ENCODE measurements at places on chromosomes 5 and 9.

GRCh38 chr5:54234304-54234933, 76.0 kb downstream of the ARL15 start:
- DNase-seq = no peak

DNA sequence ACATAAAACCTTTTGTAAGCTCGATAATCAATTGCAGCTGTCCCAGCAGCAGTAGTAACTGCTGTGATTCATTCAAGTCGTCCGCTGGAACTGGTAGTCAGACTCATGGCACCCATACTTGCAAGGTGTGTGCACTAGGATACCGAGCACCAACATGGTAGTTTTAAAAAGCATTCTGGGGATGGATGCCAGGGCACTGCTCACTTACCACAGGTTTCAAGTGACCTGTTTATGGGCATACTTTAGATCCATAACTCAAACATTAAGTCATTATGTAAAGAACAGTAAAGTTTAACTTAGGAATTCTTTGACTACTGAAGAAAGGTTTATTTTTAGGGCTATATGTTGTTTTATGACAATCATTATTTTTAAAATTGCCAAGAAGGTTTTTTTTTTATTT, 2277.6 kb downstream of the MAT2B start:
- no peak for DNase-seq

- no peak for DNase-seq
These were observed 286.9 kb downstream of the GADD45G start for GRCh38 chr9:89891591-89892304.

DNA sequence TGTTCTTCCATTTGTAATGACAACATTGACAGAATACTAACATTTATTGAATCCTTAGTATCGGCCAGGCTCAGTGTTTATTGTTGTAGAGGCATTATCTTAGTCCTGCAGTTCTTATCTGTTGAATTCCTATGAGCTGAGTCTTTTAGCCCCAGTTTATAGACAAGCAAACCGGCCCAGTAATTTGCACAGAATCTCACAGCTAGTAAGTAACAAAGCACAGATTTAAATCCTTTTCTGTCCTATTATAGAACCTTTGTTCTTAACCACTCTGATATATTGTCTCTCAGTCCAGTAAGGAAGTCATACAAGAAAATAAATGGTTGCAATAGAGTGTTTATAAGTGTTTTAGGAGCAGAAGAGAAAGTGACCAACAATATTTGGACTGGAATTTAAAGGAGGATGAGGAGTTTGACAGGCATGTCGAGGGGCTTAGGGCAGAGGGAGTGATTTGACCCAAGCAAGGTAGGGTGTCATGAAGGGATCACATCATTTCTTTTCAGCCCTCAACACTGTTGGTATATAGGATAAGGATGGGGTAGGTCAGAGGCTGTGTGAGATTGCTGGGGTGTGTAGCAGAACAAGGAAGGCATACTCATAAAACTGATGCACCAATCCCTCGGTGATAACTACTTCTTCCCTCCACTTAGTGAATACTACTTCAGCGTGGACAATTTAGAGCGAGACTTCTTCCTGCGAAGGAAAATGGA, 39.5 kb downstream of the LARP1 start:
- DNase-seq = no peak

GRCh38 chr5:43020399-43020746, 19.7 kb downstream of the ANXA2R start:
- DNase-seq = no peak

- no peak for DNase-seq
These were observed 11.8 kb downstream of the FXN start for GRCh38 chr9:69047371-69047770.

DNA sequence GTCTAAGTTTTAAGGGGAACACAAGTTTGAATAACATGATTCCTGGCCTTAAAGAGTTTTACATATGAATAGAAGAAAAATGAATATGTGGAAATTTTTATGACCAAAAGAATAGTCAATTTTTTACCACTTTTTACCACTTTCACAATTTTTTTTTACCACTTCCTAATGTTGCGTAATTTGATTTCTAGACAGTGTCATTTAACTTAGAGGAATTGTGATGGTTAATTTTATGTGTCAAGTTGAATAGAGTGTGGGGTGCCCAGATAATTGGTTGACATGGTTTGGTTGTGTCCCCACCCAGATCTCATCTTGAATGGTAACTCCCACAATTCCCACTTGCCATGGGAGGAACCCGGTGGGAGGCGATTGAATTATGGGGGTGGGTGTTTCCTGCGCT, 416.6 kb downstream of the KIF4B start:
- no peak for DNase-seq

DNA sequence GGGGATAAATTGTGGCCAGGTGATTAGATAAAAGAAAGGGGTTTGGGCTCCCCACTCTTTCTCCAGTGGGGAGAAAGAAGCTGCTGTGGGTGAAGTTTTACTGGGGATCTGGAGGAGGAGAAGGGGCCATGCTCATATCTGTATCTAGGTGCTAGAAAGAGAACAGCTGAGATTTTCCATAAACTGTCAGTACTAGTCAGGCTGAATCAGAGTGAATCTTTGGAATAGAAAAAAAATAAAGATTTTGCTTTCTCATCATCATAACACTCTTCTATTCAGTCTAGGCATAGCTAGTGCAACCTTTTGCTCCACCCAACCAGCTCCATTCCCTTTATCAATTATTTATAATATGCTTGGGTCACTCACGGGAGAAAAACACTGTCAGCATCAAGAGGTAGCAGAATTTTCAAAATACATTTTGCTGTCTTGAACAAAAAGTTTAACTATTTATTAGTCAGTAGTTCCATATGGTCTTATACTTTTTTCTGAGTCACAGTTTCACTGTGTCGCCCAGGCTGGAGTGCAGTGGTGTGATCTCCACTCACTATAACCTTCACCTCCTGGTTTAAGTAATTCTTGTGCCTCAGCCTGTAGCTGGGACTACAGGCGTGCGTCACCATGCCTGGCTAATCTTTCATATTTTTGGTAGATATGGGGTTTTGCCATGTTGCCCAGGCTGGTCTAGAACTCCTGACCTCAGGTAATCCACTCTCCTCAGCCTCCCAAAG, 21.3 kb upstream of the ERMP1 start:
- no peak for DNase-seq

DNA sequence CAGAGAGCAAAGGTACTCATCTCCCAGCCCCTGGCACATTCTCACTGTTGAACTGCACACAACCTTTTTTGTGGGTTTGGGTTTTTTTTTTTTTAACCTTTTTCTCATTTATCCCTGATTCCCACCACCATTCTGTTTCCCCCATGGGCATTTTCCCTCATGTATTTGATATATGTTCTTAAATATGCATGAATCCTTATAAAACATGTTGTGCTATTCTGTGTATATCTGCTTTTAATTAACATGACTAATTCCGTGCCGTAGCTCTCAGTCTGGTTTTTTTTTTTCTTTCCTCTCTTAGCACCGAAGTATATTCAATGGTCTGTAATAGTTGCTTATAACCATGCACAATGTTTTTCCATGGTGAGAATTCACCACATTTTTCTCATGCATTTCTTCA, 204.5 kb downstream of the RGS3 start:
- no peak for DNase-seq

GRCh38 chr5:157748760-157749461, 5.4 kb downstream of the LSM11 start:
- DNase-seq = peak; percentile 23

- DNase-seq = no peak
These were observed 45.6 kb downstream of the TLE4 start for GRCh38 chr9:79617395-79617794.

DNA sequence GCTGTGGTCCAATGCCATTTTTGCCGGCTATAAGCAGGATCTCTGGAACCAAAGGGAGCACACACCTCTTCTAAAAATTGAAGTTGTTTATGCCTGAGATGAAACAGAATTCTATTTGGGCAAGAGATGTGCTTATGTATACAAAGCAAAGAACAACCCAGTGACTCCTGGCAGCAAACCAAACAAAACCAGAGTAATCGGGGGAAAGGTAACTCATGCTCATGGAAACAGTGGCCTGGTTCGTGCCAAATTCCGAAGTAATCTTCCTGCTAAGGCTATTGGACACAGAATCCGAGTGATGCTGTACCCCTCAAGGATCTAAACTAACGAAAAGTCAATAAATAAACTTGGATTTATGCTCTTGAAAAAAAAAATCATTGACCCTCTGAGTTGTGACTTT, 178.7 kb downstream of the CEMIP2 start:
- DNase-seq = no peak

DNA sequence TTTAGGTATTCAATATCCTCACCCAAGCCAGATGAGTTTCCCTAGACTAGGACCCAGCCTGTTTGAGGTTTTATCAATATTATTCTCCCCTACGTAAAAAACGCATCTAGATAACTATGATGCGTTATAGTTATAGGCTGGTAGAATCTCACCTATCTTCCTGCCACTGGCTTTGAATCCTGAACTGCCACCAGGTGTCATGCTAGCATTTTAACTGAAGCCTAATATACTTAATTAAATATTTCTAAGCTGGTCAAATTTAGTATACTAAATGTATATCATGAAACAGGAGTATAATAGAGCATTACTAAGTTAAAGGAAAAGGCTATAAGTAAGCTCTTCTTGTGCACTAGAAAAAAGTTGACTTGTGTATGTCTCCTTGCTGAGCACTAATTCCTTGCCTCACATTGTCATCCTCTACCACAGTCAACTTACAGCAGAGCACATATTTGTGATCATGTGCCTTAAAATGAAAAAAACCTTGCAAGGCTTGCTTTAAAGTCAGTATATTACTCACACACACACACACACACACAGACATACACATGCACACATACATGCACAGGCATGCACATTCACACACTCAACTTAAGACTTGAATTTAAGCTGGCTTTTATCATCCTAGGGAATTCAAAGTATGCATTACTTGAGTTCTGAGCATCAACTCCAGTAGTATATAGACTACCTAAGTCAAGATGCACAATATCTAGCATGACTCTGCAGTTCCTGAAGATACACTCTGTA, 303.4 kb downstream of the ADGRV1 start:
- no peak for DNase-seq

DNA sequence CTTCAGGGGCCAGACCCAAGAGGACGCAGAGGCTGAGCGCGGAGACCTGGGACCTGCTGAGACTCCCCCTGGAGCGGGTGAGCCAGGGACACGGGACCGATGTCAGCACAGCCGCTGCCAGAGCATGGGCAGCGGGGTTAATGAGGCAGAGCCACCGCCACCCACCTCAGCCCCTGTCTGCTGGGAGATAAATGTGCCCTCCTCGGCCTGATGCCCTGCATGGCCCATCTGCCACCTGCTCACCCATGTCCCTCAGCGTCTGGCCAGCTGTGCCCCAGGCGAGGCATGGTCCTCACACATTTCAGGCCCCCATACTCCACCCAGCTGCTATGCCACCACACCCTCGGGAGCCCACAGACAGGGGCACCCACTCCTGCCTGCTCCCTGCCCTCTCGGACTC, 14.9 kb downstream of the DNLZ start:
- DNase-seq = no peak

DNA sequence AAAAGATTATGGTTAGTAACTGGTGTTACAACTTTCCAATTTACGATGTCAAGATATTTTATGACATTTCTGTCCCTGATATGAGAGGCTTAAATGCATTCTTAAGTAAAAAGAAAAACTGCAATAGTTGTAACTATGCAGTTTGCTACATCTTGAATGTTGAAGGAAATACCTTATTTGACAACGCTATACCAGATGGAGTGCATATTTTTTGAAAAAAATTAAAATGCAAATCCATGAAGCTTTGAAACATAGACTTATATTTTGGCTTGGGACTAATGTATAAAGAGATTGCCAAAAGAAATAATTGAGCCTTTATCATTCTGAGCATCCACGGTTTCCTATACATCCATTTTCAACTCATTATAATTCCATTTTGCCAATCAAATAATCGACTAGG, 579.4 kb downstream of the TAF11L14 start:
- no peak for DNase-seq

GRCh38 chr5:179403426-179404147, 58.3 kb upstream of the ADAMTS2 start:
- DNase-seq = no peak

GRCh38 chr9:110148384-110148783, 59.6 kb downstream of the C9orf152 start:
- DNase-seq = no peak

DNA sequence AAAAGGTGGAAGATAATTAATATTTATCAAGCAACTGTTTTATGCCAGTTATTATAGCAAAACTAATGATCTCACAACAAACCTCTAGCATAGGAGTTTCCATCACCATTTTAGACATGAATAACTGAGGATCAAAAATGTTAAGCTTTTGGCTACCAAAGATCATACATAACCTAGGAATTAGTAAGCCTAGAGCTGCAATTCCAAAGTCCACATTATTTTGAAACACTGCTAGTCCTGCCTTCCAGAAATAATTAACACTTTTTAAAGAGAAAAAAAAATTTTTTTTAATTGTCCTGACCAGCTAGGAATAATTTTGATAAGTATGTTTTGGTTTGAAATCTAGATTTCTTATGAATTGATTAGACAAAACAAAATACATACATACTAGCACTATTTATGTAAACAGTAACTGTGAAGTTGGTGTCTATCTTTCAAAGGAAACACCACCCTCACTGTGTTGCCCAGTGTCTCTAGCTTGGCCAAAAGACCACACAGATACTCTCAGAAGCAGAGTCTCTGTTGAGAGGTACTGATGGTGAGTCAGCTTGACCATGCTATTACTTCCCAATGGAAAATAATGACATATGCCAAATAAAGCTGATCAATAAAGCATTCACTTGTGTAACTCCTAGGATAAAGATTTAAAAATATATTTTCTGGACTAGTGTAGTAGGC, 422.4 kb downstream of the CCDC171 start:
- no peak for DNase-seq

- DNase-seq = no peak
These were observed 485.2 kb upstream of the KIF2A start for GRCh38 chr5:61820836-61821235.

- DNase-seq = peak; percentile 36
These were observed 86.3 kb upstream of the MELK start for GRCh38 chr9:36486329-36486932.

GRCh38 chr9:71352837-71353236, 231.4 kb upstream of the TRPM3 start:
- no peak for DNase-seq

DNA sequence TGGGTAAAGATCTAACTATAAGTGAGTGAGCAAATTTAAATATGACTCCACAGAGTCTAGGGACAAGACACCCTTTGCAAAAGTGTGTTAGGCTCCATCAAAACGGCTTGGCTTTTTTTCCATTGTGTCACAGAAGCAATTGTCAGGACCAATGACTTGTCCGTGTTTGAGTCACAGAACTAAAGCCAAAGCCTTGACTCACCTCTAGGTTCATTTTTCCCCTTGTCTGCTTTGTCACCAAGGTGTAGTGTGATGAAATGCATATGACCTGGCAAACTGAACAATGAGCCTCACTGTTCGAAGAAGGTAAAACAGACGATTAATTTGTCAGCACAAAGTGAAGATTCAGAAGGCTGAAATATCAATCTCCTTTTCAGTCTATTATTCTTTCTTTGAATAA, 331.0 kb downstream of the GLIS3 start:
- DNase-seq = no peak

- DNase-seq = peak; percentile 79
These were observed 147.6 kb upstream of the SPRY4 start for GRCh38 chr5:142472306-142472951.

- no peak for DNase-seq
These were observed 341.5 kb upstream of the CCNH start for GRCh38 chr5:87754009-87754757.

- DNase-seq = no peak
These were observed 125.6 kb upstream of the SLCO6A1 start for GRCh38 chr5:102624405-102624804.

All from K562 (cell line).